ENCODE measurements at places on chromosomes 3 and 15.

DNA sequence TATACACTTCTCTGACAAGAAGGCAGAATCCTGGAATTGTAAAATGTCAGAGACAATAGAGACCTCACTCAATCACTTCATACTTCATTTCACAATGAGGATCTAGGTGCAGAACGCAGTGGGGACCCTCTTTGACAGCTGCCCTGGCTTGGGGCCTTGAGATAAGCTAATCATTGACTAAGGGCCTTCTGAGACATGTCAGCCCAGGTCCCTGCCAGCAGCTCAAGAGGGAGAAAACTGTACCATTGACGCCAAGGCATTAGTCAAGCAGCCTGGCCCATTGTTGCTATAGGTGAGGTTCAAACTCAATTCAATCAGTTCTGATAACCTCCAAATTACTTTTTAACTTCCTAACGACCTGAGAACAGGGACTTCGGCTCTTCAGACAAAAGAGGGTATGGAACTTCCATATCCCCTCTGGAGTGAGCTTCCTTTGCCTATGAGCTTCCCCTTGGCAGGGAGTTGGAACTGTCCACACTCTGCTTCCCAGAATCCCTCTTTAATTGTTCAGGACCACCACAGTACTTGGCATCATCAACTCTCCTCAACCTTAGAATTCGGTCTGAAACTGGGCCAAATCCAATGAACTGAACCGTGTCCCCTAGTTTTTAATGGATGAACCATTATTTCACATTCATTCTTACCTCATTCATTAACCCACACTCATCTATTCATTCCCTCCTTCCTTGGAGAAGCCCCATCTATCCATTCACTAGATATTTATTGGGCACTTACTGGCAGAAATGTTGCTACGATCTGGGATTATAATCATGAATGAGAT lies 1.5 kb upstream of the CYP8B1 start:
- no peak for DNase-seq

- peak; percentile 88 for DNase-seq
Observed at GRCh38 chr3:37114251-37115145, 59.9 kb downstream of the LRRFIP2 start.

GRCh38 chr3:138374573-138375134 lies 26.3 kb downstream of the MRAS start:
- DNase-seq, result no peak

DNA sequence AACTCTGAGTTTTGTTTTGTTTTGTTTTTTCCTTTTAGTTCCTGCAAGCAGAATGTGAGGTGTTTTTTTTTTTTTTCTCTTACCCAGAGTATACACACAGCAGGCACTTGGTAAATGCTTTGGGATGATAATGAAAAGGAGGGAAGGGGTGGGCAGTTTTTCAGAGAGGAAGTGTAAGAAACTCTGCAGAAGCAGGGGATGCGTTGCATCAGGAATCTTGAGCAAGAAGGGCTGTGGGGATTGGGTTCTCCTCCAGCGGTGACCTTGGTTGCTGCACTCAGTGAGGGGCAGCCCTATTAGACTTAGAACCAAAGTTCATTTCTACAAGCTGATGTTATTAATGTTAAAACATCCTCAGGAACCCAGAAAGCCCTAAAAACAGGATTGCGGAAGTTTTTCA lies 32.2 kb upstream of the TMEM158 start:
- peak; percentile 62 for DNase-seq

GRCh38 chr15:38564557-38565286 lies at the start of gene RASGRP1:
TSS of gene RASGRP1 (minus strand) at chr15:38564814. CDS start at chr15:38564628, 186 bp downstream.
- DNase-seq, result peak; percentile 86

GRCh38 chr3:81485444-81485865 lies 276.0 kb downstream of the GBE1 start:
- peak; percentile 54 for DNase-seq

DNA sequence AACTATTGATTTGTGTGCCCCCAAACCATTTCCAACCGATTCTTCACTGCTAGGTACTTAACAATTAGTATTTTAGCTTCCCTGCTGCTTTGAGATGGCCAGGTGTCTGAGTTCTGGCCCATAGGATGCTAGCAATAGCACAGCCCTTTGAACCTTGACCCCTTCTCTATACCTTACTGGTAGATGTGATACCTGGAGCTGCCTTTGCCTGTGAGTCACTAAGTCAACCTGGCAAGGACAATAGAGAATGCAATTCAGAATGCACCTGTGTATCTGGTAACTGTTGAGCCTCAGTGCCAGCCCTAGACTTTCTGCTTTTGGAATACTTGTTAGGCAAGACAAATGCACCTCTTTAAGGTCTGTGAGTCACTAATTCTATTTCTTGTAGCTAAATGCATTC lies 467.4 kb downstream of the GRM7 start:
- DNase-seq, result no peak

DNA sequence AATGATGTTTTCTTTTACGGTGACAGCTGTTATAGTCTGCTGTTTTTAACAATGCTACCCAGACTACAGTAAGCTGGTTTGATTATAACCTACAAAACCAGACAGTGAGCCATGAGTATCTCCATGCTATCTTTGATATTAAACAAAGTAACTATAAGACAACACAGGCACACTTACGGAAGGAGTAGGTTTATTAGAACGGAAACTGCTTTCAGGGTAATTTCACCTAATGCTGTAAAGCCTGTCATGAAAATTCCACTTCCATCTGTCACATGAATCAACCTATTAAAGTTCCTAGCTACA lies 33.0 kb downstream of the VPS13C start:
- no peak for DNase-seq

- no peak for DNase-seq
Observed at GRCh38 chr3:195160908-195161434, 110.0 kb downstream of the XXYLT1 start.

- no peak for DNase-seq
Observed at GRCh38 chr3:82596805-82597204, 835.4 kb upstream of the GBE1 start.

GRCh38 chr3:145370870-145371269 lies 790.1 kb downstream of the PLOD2 start:
- DNase-seq, result no peak

DNA sequence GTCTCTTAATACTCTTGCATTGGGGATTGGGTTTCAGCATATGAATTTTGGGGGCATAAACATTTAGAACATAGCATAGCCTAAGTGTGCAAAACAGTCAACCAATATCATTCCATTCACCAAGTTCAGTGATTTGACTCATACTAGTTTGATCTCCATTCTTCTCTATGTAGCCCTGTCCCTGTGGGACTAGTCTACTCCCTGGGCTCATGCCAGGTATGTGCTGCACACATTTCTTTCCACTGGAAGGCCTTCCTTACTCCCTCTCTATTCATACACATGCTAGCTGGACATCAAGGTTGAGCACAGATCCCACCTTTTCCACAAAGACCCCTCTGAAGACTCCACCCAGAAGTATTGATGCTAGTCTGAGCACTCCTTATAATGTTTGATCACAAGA lies 5.1 kb downstream of the ZDHHC23 start:
- DNase-seq, result no peak

GRCh38 chr15:70066447-70066846 lies 31.3 kb downstream of the TLE3 start:
- DNase-seq, result no peak

DNA sequence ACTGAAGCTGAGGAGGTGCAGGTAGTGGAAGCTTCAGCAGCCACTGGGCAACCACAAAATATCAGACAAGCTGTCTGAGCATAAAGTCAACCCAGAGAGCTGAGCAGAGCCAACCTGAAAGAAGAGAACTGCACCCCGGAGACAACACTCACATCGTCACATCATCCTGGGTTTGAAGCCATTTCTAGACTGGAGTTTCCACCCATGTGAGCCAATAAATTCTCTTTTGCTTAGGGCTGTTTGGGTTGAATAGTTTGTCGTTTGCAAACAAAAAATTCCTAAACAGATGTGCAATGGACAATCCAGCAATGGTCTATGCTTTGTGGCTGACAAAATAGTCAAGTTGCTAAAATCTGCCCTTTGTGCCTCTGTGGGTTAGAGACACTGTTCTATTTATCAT lies 15.3 kb upstream of the RAD18 start:
- DNase-seq, result no peak

DNA sequence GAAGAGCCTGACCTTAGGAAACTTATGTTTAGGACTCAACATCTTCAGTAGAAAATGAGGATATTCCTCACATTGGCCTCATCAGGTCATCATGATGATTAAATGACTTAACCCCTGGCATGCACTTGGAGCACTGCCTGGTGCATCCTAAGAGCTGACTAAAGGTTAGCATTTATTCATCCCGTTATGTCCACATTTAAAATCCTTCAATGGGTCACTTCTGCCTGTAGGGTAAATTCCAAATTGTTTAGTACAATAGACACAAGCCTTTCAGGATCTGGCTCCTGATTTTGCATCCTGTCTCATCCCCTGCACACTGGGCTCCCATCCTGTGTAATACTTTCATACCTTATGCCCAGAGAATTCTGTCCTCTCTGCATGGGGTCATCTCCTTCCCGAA lies 195.2 kb upstream of the MCTP2 start:
- no peak for DNase-seq

DNA sequence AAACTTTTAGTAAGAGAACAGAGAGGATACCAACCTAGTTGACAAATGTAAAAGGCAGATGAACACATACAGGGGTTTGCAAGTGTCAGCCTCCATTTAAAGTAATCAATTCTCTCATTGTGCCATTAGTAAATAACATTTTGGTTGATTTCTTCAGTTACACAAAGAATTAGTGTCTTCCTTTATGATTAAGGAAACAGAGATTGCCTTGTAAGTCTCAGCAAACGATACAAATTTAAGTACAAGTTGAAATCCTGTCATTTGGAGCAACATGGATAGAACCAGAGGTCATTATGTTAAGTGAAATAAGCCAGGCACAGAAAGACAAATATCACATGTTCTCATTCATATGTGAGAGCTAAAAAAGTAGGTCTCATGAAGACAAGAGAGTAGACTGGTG lies 26.1 kb downstream of the MYO5A start:
- DNase-seq, result no peak

- no peak for DNase-seq
Observed at GRCh38 chr15:57570994-57571393, 20.7 kb upstream of the MYZAP start.

GRCh38 chr3:69250014-69250413 lies 127.6 kb upstream of the LMOD3 start:
- DNase-seq, result no peak

- peak; percentile 15 for DNase-seq
Observed at GRCh38 chr3:53361852-53362251, 14.5 kb upstream of the DCP1A start.

- DNase-seq, result no peak
Observed at GRCh38 chr15:41105348-41106334, 10.4 kb downstream of the INO80 start.

DNA sequence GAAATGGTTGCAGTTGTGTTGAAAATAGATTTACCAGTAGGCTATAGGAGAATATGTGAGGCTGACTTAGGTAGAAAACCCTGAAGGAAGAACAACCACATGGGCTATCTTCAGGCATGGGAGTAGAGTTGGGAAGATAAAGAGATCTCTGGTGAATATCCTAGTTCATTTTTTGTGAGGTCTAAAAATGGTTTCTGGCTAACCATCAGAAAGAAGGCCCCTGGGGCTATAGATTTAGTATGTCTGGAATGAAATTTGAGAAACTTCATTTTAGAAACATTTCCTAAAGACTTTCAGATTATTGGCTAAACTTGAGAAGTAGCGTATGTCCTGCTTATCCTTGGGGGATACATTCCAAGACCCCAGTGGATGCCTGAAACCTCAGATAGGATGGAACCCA lies 148.2 kb downstream of the NAALADL2 start:
- no peak for DNase-seq

DNA sequence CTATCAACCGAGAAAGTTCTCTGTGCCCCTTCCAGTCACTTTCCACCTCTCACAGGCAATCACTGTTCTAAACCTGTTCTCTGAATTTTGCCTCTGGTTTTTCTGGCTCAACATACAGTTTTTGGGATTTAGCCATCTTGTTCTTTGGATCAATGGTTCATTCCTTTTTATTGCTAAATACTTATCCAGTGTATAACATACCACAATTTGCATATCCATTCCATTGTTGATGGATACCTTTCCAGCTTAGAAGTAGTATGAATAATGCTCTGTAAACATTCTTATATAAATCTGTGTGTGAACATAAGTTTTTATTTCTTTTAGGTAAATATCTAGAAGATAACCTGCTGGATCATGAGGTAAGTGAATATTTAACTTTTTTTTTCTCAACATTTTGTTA lies 87.8 kb upstream of the FNDC3B start:
- DNase-seq, result no peak

GRCh38 chr15:38755718-38756117 lies 191.1 kb upstream of the RASGRP1 start:
- DNase-seq, result no peak

GRCh38 chr3:70233112-70233511 lies 79.3 kb downstream of the MDFIC2 start:
- no peak for DNase-seq

DNA sequence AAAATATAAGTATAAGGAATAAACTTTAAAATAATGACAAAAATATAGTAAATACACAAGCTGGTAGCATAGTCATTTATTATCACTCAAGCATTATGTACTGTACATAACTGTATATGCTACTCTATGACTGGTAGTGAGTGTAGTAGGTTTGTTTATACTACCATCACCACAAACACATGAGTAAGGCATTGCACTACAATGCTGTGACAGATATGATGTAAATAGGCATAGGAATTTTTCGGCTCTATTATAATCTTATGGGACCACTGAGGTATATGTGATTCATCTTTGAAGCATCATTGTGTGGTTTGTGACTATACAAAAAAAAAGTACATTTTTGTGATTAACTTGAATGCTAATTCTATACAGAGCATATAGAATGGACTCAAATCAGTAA lies 35.3 kb upstream of the FBN1 start:
- no peak for DNase-seq

DNA sequence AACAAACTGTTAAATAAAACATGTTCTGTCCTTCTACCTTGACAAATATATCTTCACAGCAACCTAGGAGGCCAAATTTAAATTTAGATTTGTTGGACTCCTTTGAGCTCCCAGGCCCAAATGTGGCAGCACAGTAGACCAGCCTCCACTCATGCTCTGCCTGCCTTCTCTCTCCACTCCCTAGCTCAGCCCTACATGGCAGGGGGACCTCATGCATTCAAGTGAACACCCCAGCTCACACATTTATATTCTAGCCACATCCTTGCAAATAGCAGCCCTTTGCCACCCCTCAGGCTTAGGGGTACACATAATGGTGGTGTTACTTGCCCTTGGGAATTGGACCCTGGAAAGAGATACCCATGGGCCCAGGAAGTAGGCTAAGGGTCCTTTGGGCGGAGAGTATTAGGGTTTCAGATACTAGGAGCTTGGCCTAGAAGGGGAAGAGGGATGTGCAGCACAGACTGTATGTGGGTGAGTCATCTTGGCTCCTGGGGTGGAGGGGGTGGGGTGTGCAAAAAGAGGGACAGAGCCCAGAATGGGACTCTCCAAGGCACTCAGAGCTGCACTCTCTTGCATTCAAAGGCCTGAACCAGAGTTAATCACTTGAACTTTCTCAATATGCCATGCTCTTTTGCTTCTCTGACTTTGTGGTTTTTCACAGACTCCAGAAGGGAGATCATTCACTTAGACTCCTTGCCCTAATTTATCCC lies 268.4 kb upstream of the ROPN1 start:
- peak; percentile 89 for DNase-seq
